ENCODE measurements at places on chromosomes 3 and 15.

- no peak for DNase-seq
Measured at GRCh38 chr3:426072-426471, 229.5 kb downstream of the CHL1 start.

- DNase-seq: no peak
Measured at GRCh38 chr3:126488886-126489569, 13.3 kb upstream of the ZXDC start.

GRCh38 chr3:150232992-150233451 lies 175.1 kb upstream of the TSC22D2 start:
- DNase-seq: peak; percentile 77

DNA sequence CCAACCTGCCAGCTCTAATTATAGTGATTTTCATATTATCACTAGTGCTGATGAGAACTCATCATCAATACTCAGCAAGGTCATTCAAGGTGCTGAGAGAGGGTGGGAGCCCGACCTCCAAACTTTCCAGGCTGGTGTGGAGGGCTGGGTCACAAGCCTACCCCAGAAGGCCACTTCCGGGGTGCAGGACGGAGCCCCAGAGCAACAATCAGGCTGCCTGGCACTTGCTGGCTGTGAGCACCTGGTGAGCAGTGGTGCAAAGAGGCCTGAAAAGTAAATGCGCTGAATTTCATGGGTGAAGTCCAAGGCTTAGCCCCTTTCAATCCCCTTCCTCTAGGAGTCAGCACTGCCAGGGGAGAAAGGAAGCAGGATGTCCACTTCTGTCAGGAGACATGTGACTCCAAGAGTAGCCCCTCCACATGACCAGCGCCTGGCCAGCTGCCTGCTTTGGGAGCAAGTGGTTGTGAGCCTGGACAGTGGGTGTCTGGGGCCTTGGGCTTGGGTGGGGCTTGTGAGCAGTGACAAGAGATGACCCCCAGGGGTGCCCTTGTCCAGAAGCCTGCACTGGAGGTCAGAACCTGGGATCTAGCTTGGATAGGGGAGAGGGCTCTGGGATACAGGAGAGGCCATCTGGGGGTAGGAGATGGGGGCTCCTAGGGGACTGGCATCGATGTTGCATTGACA lies 165.0 kb upstream of the TLE3 start:
- no peak for DNase-seq

- DNase-seq: peak; percentile 64
Measured at GRCh38 chr3:57060089-57060821, at the start of gene SPATA12. TSS of gene SPATA12 (plus strand) at chr3:57060664. CDS start at chr3:57073695, 13,031 bp downstream.

DNA sequence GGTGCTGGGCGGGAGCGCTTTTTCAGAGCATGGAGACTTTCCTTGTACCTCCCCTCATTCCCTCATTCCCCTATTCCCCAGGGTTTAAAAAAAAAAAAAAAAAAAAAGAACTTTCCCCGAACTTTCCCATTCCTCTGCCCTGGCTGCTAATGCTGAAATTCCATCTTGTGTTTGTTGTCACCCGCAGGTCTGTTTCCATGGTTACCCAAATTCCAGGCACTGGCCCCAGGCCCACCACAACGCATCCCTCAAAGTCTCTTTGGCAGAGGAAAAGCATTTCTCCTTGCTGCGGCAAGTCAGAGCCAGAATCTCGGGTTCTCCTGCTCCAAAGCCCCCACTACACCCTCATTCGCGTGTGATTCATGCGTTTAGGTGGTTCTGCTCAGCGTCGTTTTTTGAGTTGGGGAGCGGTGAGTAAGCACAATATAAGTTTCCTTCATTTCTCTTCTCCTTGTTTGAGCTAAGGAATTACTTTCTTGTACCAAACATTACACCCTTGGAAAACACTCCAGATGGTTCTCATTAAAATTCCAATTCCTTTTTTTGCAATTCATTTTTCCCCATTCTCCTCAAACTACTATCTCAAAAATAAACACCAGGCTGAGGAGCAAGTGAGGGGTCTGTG lies 21.6 kb downstream of the ANAPC13 start:
- peak; percentile 73 for DNase-seq

DNA sequence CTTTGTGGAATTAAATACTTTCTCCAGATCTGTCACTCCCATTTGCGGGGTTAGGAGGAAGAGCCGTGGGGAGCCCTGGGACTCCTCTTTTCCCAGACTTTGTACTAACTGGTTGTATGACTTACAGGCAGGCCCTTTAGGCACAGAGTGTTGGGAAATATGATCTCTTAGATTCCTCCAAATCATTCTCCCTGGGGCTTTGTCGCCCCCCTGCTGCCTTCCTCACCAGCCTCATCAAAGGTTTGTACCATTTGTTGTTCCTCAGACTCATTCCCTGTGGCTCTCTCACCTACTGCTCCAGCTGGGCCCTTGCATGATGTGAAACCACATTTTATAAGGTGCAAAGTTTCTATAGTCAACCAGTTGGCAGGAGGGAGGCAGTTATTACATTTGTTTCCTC lies 56.4 kb downstream of the CRYGS start:
- DNase-seq: no peak

DNA sequence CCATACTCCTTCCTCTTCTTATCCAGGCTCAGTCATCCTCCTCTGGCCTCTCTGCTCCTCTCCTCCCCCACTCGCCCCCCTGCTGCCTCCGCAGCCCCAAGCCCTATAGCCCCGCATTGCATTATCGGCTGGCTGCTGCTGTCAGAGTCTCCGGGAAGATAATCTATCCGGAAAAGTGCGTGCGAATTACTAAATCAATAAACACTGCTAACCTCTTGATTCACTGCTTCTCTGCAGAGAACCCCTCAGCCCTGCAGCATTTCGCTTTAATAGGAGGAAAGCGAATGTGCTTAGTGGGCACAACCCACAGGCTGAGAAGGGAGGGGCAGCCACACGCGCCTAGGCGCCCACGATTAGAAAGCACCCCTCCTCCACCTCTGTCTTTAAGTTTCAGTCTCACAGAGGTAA lies 167.6 kb downstream of the ABHD5 start:
- no peak for DNase-seq

DNA sequence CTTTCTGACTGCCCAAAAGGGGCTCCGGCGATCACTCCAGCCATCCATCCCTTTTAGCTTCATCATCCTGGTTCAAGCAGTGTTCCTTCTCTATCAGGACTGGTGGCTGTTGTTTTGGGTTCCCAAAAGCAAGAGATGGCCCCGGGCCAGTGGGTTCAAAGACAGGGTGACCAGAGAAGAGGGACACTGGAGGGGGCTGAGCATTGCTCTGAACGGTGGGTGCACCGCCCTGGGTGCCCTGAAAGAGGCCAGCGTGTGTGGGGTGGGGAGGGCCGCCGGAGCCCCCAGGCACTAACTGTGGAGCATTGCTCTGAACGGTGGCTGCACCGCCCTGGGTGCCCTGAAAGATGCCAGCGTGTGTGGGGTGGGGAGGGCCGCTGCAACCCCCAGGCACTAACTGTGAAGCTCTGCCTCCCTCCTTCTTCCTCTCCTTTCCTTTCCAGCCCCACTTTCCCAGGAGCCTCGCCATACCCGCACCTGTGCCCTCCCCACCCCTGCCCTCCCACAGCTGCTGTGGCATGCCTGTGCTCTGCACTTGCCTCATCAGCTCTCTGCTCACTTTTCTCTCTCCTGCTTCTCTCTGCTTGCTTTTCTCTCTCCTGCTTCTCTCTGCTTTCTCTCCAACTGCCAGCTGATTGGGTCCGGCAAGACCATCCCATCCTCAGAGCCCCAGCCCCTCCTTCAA lies 37.4 kb upstream of the OR4F6 start:
- no peak for DNase-seq

All from heart right ventricle (tissue), 16 donors.